ENCODE measurements at places on chromosomes 12 and 14.

GRCh38 chr12:14618983-14619382 is 51.3 kb upstream of the PLBD1 start:
- peak; percentile 47 for DNase-seq

DNA sequence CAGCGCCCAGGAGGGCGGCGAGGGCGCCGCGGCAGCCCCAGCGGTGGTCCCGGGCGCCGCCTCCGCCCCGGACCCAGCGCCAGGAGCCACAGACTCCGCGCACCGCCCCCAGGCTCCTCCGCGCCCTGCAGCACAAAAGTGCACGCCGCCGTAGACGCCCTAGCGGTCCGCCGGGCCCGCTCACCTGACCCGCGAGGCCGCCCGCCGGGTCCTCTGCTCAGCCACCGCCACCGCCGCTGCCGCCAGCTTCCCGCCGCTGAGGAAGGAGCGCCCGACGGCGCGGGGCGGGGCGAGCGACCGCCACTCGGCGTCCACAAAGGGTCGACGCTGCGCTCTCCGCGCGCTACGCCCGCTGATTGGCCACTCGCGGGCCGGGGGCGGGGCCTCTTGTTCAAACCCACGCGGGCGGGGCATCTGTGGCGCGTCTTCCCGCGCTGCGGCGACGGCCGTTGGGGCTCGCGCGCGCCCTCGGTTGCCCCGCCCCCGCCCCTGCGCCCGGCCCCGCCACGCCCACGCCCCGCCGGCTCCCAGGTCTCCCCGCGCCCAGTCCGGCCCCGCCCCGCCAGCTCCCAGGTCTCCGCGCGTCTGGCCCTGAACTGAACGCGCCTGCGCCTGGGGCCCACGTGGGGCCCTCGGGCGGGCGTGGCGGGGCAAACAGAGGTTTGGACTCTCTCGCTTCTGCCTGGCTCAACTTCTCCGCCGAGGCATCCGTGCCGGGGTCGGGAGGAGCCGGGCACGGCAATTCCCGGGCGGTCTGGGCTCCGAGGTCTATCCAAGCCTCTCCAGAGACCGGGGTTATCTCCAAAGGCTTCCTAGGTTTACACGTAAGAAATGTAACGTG is at the start of gene CDCA4:
Gene CDCA4, minus strand, starts transcription at position 269 of the 841 bp plus-strand sequence. CDS start 9,154 bp downstream, outside the sequence.
- DNase-seq = peak; percentile 100

- DNase-seq = no peak
These were observed 823.7 kb downstream of the AACS start for GRCh38 chr12:125888921-125889320.

- peak; percentile 78 for DNase-seq
These were observed 94.7 kb downstream of the SLC2A13 start for GRCh38 chr12:40010899-40011774.

GRCh38 chr14:95065411-95065810 is 91.9 kb downstream of the DICER1 start:
- DNase-seq = no peak

DNA sequence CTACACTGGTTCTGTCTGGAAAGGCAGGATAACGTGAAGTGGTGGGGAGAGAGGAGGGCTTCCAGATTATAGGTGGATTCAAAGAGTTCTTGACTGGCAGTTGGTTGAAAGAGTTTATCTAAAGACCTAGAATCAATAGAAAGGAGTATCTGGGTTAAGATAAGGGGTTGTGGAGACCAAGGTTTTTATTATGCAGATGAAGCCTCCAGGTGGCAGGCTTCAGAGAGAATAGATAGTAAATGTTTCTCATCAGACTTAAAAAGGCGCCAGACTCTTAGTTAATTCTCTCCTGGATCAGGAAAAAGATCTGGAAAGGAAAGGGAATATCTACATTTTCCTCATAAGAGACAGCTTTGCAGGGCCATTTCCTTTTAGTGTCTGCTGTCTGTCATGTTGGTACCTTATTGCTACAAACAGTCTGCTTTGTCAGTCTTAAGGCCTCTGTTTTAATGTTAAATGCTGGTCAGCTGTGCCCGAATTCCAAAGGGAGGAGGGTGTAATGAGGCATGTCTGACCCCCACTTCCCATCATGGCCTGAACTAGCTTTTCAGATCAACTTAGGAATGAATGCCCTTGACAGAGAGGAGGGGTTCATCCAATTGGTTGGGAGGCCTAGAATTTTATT is 401.3 kb downstream of the FUT8 start:
- DNase-seq = no peak

DNA sequence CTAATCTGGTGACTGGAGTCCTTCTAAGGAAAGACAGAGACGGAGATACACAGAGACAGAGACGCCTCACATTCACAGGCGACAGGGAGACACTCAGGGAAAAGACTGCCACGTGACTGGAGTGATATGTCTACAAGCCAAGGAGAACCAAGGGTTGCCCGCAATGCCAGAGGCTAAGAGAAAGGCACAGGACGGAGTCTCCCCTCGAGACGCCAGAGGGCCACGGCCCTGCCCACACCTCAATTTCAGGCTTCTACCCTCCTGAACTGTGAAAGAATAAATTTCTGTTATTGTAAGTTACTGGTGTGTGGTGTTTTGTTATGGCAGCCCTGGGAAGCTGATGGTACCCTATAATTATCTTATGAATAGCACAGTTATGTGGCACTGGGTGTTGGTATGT is 11.6 kb upstream of the RAN start:
- no peak for DNase-seq

- peak; percentile 73 for DNase-seq
These were observed at the start of gene SMAGP for GRCh38 chr12:51270067-51270950. TSS of gene SMAGP (minus strand) at chr12:51270415. CDS start at chr12:51269278, 1,137 bp downstream.

GRCh38 chr14:50121486-50121885 is 5.1 kb upstream of the VCPKMT start:
- DNase-seq = no peak

- DNase-seq = no peak
These were observed 88.2 kb downstream of the CHGA start for GRCh38 chr14:93011141-93011529.

GRCh38 chr12:89319122-89319521 is 33.2 kb downstream of the DUSP6 start:
- DNase-seq = peak; percentile 31

DNA sequence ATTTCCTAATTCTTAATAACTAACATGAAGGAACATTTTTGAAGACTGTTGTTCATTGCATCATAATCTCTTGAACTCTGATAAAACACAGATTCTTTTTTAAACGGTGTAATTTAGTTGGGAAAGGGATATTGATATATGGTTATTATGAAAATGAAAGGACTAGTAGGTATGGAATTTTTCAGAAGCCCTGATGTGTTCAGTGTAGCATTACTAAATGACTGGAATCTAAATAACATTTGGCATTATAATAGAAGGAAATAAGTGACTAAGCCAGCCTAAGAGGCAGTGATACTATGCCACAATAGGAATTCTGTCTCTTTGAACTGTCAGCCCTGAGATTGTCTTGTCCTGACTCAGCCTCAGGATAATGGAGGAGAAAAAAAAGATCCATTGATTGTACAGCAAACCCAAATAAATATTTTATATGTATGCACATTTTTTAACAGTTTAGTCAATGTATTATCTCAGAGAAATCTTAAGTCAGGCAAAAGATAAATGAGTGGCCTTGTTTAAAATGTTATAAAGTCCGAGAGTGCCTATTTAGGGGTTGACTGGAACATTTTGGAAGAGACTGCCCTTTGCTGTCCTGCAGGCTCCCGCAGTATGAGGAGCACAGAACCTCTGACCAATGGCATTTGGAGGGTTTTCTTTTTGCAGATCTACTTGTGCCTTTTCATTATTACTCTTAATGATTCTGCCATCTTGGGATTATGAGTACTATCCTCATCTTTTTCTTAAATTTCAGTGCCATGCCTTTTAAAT is 271.2 kb downstream of the EGLN3 start:
- DNase-seq = peak; percentile 67

DNA sequence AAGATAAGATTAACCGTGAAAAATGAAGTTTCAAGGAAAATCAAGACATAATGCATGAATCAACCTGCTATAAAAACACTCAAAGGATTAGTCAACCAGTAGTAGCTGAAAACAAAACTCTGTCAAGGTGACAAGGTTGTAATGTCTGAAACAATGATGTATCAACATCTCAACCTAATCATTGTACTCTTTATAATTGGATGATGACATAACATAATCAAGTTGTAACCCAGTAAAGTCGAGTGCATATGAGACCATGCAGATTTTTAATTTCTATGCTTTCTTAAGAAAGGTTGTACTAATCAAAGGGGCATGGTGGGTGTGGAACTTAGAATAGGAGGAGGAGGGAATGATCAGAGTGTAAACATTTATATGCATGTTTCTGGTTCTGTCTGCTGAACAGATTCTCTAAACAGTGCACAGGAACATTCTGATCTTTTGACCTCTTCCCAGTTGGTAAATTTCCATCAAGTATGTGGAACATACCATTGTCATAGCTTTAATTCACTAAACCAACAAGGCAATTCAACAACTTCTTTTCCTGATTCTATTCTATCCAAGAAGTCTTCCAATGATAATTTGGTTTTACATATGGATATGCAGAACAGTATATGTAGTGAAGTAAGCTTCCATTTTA is 253.7 kb downstream of the TTC6 start:
- DNase-seq = no peak

GRCh38 chr12:5442251-5443006 is 10.5 kb downstream of the NTF3 start:
- peak; percentile 71 for DNase-seq

GRCh38 chr12:117044790-117045159 is 54.4 kb downstream of the TESC start:
- no peak for DNase-seq

DNA sequence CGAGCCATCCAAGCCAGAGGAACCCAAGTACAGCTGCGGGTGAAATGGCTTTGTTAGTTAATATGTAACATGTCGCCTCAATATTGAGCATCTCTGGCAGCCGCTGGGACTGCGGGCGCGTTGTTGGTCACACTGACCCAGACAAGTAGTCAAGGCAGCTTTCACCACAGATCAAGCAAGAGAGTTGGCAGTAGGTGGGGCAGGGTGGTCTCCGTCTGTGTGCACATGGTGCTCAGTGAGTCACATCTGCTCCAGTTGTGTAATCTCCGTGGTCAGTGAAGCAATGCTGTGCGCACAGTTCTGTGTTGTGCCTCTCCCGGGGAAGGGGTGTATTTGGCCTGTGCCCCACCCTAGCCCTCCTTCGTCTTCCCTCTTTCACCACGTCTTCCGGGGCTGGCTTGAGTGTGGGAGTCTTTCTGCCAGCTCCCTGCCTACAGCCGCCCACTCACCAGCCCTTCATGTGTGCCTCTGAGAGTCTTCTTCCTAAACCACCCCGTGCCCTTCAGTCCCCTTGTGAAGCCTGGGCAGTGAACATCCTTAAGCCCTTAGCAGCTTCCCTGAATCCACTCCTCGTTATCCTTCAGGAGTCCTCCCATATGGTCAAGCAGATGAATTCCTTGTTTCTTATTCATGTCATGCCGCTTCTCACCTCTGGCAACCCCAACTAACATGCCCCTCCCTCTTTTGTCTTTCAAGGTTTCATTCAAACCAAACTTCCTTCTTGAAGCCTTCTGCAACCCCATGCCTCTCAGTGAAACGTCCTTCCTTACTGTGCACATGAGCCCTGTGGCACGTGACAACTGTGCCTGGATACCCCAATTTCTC is 242.1 kb downstream of the CACNA1C start:
- peak; percentile 47 for DNase-seq

DNA sequence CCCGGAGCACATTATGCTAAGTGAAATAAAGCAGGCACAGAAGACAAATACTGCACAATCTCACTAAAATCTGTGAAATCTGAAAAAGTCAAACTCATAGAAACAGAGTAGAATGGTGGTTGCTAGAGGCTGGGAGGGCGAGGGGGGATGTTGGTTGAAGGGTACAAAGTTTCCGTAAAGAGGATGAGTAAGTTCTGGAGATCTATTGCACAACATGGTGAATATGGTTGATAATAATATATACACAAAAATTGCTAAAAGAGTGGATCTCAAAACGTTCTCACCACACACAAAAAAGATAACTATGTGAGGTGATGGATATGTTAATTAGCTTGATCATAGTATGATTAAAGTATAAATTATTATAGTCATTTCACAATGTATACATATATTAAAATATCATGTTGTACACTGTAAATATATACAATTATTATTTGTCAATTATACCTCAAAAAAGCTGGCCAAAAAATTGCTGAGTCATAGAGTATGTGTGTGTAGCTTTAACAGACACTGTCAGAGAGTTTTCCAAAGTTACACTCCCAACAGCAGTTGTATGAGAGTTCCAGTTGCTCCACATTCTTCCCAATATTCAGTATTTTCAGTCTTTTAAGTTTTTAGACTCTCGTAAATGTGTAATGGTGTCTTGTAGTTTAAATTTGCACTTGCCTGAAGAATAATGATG is 19.3 kb upstream of the SIX1 start:
- no peak for DNase-seq
